Fibroblast of the conjunctiva (primary cell): ENCODE measurements at places on chromosomes 5 and 9.
A peak's percentile ranks its signal among the peaks of the same experiment; 100 is the strongest.

DNA sequence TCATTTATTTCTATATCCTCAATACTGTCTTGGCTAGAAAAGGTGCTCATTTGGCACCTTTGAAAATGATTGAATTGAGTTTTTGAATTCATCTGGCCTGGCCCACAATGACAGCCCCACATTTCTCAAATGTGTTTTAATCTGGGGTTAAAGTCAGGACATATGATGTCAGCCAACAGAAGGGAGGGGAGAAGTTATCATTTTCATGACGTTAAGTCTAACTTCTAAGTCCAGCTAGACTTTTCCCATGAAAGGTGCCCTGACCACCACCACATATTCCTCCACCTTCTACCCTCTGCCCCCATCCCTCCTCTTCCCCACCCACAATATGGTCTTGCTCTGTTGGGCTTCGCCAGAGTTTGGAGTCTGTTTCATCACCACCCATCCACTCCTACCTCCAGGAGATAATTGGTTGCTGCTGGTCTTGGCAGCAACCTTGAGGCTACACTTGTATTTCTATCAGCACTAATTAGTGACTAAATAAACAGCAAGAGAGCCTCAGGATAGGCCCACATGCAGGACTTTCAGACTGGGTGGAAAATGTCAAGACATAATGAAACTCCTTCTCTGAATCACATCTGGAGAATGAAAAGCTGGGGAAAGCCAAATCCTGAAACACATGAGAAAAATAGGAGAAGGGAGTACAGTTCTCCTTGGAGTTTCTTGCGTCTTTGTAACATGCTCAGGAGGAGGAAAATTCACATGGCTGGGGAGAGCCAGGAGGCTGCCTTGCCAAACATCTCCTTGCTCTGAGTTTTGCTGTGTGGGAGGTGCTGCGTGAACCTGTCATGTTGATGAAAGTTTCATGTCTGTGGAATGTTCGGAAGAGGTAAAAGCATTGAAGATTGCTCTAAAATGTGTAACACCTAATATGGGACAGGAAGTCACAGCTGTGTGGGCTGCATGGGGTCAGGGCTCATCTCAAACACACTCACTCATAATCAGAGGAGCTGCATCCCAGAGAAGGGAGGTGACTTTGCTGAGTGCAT lies 544.7 kb upstream of the KLF4 start:
- no peak for DNase-seq

DNA sequence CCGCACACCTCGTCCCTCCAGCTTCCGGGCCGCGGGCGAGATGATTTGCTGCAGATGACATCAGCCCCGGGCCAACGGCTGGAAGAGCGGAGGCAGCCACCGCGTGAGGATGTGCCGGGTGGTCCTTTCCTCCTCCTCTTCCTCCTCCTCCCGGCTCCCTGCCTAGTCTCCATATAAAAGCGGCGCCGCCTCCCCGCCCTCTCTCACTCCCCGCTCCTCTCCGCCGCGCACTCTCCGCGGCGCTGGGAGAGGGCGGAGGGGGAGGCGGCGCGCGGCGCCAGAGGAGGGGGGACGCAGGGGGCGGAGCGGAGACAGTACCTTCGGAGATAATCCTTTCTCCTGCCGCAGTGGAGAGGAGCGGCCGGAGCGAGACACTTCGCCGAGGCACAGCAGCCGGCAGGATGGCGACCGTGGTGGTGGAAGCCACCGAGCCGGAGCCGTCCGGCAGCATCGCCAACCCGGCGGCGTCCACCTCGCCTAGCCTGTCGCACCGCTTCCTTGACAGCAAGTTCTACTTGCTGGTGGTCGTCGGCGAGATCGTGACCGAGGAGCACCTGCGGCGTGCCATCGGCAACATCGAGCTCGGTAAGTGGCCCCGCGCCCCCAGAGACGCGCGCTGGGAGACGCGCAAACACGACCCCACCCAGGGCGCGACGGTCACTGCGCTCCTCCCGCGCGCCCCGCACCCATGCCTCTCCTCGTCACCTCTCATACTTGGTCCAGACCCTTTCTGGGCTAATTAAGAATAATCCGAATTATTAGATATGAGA lies at the start of gene MAP1B:
TSS of gene MAP1B (plus strand) at position 345 of the 770 bp plus-strand sequence. CDS start at position 402, 57 bp downstream.
- DNase-seq, result peak; percentile 62

- DNase-seq, result no peak
Measured at GRCh38 chr5:154174091-154174490, 16.4 kb upstream of the GALNT10 start.

DNA sequence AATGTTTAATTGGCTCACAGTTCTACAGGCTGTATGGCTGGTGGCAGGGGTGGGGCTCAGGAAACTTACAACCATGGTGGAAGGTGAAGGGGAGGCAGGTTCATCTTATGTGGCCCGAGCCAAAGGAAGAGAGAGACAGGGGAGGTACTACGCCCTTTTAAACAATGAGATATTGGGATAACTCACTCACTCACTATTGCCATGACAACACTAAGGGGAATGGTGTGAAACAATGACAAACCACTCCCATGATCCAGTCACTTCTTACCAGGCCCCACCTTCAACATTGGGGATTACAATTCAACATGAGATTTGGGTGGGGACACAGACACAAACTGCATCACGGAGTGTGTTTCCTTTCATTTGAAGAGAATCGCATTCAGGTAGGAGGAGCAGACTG lies 220.9 kb downstream of the GADD45G start:
- DNase-seq, result no peak

DNA sequence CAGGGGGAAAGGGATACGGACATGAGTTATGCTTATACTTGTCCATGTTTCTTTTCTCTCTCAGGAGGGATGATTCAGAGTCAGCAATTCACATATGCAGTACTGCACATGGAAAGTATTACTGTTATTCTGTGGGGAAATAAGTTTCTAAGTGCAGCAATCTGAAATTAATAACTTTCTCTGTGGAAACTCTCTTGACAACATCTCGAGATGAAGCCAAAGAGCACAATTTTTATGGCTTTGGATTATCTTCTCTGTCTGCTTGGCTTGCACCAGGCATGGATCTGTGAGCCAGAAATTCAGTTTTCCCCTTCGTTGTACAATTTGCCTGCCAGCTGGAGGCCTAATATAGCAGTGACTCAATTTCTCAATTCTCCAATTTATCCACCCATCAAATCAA lies 2.5 kb upstream of the NDFIP1 start:
- DNase-seq, result peak; percentile 72

- peak; percentile 93 for DNase-seq
Measured at GRCh38 chr5:96714951-96715451, 52.8 kb downstream of the CAST start.

- no peak for DNase-seq
Measured at GRCh38 chr9:116380496-116380995, 227.0 kb downstream of the PAPPA start.
